ENCODE measurements at places on chromosomes 7 and 10.

- no peak for DNase-seq
Observed at GRCh38 chr7:30896036-30896435, 15.6 kb upstream of the AQP1 start.

DNA sequence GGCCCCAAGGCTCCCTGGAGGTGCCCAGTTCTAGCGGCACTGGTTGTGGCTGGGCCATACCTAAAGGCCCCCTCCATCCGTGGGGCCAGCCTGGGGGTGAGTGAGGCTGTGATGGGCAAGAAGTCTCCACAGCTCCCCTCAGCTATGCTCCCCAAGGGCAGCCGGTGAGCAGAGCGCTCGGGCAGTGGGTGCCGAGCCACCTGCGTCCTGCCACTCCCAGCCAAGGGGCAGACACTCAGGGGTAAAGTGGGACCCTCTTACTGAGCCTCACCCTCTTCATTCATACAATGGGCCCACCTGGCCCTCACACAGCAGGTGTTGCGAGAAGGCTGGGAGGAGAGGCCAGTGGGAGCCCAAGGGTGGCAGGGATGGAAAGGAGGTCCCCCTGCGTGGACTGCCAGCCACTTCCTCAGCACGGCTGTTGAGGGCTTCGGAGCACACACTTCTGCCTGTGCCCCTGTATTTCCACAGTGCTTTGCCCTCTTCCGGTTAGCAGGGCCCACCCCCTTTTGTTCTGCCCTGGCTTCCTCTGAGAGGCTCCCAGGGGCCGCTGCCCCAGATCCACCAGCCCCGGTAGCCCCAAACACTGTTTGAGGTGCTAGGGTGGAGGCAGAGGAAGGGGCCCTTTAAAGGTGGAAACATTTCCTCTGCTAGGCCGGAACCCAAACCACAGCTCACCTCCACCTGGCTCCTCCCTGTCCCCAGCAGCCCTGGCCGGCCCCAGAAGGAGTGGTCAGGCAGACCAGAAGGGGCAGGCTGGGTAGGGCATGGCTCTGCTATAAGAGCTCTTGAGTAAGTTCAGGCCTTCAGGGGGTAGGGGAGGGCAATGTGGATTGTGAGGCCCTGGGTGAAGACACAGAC is 16.4 kb upstream of the C10orf105 start:
- no peak for DNase-seq

DNA sequence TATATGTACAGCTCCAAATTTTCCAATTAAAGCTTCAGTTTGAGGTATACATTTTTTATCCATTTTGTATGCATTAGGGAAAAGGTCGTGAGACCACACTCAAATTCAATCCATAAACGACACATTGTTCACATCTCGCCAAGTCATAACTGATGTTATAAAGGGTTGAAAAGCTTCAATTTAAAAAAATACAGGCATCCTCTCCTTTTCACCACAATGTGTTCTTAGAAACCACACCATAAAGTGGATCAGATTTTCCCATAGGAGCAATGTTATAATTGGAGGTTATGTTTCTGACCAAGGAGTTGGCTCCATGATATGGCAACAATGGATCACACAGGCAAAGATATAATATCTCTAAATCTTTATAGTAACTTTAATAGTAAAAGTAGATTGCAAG is 663.6 kb downstream of the PARD3 start:
- no peak for DNase-seq

DNA sequence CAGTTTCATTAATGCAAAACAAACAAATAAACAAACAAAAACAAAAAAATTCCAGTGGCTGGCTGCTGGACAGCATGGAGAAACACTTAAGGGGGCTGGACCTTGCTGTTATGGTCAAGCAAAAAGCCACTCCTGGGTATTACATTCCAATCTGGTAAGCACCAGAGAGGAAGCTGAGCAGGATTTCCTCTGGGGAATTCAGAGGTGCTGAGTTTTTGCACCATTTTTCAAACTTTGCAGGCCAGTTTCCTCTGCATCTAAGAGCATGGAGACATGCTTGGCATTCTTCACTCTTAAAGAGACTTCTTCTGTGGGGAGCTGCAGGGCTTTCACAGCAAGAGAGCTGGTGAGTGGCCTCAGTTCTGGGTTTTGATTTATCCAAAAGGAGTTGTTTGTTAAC is 84.5 kb downstream of the FZD1 start:
- DNase-seq: no peak

DNA sequence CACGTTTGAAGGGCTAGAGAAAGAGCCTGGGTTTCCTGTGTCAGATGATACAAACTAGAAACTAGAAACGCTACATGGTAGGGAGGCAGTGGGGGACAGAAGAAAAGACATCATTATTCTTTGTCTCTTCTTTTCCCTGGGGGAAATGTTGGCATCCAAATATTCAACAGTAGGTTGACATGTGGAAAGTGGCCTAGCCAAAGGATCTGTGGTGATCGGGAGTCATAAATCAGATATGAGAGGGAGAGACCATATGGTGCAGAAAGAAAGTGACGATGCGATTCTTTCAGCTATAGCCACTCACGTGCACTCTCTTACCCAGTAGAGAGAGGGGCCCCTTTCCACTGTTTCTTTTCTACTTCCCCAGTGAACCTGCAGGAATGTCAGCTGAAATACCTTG is 964.7 kb downstream of the LRMDA start:
- DNase-seq: no peak

DNA sequence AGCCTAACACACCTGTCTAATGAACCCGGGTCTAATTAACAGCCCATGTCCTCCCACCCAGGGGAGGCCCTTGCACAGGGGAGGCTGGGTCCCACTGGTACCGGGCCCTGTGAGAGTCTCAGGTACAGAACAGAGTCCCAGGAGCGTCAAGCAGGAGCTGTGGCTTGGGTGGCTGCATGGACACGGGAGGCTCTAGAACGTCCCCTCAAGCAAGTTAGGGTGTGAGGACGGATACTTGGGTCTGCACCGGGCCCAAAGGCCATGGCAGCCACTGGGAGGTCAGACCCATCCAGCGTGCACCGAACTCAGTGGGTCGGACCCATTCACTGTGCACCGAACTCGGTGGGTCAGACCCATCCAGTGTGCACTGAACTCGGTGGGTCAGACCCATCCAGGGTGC is 309.7 kb downstream of the DNAJB6 start:
- no peak for DNase-seq

DNA sequence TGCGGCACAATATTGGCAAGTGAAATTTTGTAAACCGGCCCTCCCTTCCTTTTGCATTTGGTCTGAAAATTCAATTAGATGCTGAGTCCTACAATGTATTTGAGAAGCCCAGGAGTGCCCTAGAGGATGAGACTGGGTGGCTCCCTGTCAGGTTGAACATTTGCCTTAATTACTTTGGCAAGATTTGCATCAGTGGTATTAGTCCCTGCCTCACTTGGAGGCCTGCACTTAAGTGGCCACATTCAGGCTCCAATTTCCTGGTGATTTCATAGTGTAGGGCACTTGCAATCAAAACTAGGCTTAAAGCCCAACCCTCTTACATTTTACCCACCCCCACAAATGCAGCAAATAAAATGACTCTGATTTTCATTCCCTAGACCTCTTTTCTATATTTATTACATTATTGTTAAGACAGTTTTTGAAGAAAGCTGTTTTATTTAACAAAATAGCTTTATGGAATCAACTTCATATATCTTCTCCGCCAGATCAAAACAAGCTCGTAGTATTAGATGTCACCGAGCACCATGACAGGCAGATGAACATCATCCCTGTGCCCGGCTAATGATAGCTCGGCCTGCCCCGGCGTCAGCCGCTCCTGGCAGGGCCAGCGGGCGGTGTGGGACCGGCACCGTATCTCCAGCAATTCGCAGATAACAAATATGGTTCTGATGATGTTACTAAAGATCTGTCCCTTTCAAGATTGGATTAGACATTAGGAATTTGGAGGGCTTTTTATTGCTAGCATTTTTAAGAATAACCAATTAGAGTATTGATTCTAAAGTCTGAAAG is 73.6 kb downstream of the EGFR start:
- DNase-seq: no peak

DNA sequence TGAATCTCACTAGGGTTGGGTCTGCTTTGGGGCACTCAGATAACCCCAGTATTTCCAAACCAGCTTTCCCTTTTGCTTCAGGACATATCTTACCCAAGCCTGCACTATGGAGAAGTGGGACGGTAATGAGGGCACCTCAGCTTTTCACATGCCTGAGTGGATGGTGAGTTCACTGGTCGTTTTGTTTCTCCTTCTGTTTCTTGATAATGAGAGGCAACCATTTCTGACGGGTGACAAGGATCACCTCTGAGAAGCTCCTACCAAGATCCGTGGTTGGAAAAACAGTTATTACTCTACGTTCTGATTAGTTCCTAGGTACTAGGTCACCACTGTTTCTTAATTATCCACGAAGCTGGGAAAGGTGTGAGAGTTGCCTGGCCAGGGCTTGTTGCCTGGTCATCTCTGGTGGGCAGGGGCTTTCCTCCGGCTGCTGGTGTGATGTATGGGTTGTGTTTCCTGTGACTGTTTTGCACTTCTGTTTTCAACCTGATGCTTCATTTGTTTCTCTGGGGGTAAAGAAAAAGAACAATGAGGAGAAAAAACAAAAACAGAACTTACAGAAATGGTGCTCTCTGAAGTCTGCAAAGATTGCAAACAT is 65.7 kb upstream of the STRIP2 start:
- no peak for DNase-seq

- DNase-seq: no peak
Observed at GRCh38 chr10:43192884-43193283, 54.6 kb downstream of the CSGALNACT2 start.

- no peak for DNase-seq
Observed at GRCh38 chr7:69402696-69403095, 195.6 kb upstream of the AUTS2 start.

GRCh38 chr7:155291045-155291530 is 6.6 kb upstream of the INSIG1 start:
- DNase-seq: no peak

DNA sequence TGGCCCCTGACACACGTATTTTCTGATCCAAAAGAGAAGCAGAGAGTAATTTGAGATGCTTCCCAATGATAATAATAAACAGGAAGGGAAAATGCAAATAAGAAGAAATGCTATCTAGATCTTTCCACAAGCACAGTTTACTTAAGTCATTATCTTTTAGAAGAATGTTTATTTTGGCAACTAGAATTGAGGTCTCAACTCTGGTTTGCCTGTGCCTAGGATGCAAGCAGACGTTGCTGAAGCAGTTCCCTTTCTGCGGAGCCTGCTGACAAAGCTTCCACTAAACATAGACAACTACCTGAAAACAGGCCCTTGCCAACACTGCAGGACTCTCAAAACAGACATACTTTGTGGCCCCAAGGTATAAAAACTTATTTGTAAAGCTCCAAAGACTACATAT is 315.8 kb upstream of the POM121L12 start:
- no peak for DNase-seq

DNA sequence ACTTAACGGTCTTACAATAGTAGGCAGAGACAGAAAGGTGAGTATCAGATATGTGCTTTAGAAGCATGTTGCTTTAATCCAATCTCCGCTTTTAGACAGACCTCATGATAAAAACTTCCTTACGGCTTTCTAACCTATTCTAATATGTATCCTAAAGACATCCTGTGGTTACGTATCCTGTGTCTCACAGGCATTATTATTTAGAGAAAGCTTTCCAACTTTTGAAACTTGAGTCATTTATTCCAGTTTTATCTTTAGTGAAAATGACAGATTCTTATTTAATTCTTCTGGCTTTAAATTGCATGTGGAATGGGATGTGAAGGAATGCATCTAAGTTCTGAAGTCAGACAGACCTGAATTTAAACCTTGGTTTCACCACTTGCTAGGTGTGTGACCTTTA is 118.9 kb downstream of the OTUD1 start:
- DNase-seq: no peak

- DNase-seq: no peak
Observed at GRCh38 chr7:55134786-55135185, 116.0 kb downstream of the EGFR start.

- DNase-seq: no peak
Observed at GRCh38 chr7:72265071-72265904, 146.8 kb downstream of the CALN1 start.

DNA sequence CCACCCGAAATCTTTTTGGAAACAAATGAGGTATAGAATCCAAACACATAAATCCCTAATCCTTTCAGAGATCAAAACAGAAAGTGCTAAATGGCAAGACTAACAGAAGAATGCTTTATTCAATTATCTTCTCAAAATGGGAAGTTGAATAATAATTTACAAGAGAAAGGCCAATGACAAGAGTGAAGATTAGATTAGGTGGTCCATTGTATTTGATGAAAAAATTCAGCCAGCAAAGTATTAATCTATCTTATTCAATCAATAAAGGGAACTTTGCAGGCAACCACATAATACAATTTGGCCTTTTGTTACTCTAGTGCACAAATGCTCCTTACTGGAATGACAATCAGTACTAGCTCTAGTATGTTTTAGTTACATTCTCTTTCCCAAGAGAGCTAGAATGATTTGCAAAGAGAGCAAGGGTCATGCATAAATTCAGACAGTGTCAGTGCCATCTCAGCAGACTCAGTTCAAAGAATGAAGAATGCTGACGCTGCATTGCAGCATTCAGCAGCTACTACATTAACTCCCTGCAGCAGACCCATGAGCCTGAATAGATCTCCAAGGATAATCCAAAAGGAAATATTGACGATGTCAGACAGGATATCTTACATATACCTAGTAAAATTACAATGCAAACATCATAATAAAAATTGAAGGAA is 131.8 kb downstream of the ANK3 start:
- DNase-seq: no peak

DNA sequence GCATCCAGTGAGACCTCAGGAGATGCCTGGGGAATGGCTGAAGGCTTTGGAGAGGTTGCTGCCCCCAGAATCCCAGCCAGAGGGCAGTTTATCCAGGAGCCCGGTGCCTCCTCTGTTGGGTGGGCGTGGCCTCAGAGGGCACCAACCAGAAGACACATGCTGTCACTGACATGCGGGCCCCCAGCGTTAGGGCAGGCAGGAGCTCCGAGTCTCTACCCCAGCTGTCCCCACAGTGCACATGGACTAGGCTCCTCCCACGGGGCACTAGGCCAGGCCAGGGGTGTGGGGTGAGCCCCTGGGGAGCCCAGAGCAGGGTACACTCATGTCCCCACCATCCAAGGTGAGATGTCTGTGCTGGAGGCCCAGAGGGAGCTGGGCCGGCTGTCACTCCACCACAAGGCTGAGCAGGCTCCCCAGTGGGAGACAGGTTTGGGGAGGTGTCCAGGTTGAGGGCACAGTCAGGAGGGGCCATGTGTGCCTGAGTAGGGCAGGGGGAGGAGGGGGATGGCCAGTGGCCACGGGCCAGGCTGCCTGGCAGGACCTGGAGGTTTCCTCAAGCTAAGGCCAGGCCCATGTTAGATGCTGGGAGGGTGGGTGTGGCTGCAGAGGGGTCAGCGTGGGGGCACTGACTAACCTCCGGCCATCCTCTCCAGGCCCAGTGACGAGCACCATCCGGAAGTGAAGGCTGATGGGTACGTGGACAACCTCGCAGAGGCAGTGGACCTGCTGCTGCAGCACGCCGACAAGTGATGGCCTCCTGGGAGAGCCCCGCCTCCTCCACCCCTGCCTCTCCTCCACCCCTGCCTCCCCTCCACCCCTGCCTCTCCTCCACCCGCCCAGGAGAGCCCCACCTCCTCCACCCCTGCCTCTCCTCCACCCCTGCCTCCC is 131.3 kb downstream of the FAM53B start:
- peak; percentile 67 for DNase-seq

GRCh38 chr7:151716323-151716722 is 160.6 kb downstream of the PRKAG2 start:
- DNase-seq: no peak

- no peak for DNase-seq
Observed at GRCh38 chr7:33742999-33743587, 162.2 kb upstream of the BMPER start.
